ENCODE measurements at places on chromosomes 7 and 10. TPM values are rescaled to one million over a fixed set of nuclear protein-coding genes. Genes with fewer than 3 reads are reported as not detected.

- DNase-seq = no peak
Measured at GRCh38 chr7:150631866-150632864, at the start of gene GIMAP6. GIMAP6 (minus strand) TSS chr7:150632385; CDS start chr7:150630142, 2,243 bp downstream.

The CPVL gene
- total RNA-seq = 5.0 TPM

The SLC25A28 gene
- 22.4 TPM for total RNA-seq

The MYL10 gene
- not detected for total RNA-seq

DNA sequence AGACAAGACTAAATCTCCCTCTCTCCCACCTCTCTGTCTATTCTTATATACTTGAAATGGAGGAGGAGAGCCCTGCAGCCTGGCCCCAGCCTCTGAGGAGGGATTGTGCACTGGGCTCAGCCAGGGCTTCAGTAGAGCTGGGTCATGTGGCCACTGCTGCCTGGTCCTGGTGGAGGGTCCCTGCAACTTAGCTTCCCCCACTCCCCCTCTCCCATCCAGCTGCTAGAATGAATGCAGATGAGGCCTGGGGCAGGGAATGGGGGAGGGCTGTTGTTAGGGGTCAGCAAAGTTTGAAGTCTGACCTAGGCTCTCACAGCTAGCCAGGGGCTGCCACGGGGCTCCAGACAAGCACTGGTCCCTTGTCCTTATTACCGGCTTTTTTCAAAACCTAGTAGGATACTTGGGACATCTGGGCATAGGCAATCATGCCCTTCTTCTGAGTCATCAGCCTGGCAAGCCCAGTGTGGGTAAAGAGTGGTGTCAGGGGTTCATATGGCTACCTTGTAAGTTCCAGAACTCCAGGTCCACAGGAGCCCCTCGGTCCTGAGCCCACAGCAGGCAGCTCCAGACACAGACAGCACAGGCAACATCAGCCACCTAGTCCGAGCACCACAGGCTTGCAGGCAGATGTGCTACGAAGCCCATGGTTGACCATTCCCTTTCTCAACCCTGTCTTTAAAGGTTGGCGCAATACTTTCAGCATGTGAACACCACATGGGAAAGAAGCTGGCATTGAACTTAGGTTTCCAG, 12.8 kb upstream of the CXCL12 start:
- DNase-seq = no peak

DNA sequence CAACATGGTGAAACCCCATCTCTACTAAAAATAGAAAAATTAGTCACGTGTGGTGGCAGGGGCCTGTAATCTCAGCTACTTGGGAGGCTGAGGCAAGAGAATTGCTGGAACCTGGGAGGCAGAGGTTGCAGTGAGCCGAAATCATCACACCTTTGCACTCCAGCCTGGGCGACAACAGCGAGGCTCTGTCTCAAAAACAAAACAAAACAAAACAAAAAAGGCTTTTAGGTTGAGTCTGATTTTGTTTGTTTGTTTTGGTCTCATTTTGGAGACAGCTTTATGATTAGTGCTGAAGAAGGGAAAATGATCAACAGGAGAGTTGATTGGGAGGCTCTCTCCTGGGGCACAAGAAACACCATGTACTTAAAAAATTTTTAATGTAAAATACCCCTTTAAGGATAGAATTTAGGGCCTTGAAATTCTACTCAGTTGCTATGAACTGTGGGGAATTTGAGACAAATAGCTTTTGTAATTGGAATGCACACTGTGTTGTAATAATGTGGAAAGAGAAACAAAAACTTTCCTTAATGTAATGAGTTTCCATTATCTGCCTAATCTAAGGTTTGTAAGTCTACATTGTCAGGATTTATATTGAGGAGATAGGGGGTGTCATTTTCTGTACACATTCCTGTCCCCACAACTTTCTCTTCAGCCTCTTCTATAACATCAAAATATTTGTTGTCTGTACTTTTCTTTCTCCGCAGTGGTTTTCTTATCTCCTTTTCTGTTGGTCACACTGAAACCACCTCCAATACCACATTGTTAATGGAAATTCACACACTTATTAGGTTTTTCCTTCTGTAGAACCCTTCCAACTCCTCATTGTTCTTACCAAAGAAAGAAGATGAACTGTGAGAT, 41.3 kb downstream of the ARID5B start:
- DNase-seq = no peak

The FKBP9 gene
- 32.8 TPM for total RNA-seq

GRCh38 chr10:44316187-44316921, 68.5 kb downstream of the CXCL12 start:
- no peak for DNase-seq

GRCh38 chr10:93926613-93927012, 32.8 kb downstream of the SLC35G1 start:
- DNase-seq = no peak

The MSMB gene
- not detected for total RNA-seq

The OLAH gene
- total RNA-seq = not detected

GRCh38 chr10:70494966-70495365, 16.4 kb downstream of the PALD1 start:
- DNase-seq = no peak

DNA sequence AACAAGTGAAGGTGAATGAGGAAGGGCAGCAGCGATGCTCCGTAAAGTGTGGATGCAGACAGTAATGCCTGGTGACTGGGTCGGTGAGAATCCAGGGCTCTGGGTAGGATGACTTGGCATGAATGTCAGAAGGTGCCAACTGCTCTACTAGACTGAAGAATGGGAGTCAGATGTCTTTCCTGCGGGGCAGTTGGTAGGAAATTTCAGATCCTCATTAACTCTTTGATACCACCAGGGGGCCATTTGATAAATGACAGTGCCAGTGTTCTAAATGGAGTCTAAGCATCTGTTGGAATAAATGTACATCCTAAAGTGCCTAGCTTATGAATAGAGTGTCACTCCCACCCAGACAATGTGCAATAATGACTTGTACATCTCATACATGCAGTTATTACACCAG, 462.0 kb downstream of the GRM8 start:
- no peak for DNase-seq

DNA sequence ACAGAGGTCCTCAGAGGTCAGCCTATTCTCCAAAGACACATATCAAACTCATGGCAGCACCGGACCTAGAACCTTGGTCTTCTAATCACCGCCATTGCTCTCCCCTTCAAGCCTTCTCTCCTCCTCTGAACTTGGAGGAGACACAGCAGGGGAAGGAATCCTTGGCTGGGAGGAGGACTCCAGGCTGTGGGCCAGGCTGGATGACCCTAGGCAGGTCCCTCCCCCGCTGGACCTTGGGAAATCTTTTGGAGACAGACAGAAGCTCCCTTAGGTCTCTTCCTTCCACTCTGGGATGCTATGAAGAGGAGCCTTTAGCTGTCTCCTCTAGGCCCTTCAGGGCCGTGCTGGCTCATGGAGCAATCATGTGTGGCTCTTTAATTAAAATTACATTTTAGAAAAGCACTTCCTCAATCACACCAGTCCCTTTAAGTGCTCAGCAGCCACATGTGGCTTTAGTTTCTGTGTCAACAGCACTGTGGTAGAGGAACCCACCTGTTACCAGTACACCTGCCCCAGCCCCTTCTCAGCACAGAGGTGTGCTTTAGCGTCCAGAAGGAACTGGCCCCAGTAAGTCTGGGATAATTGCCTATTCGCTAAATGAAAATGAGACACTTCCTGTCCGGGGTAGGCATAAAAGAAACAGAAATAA, 238.2 kb downstream of the CELF2 start:
- DNase-seq = no peak

- DNase-seq = no peak
Measured at GRCh38 chr10:108801775-108802517, 1121.4 kb downstream of the XPNPEP1 start.

DNA sequence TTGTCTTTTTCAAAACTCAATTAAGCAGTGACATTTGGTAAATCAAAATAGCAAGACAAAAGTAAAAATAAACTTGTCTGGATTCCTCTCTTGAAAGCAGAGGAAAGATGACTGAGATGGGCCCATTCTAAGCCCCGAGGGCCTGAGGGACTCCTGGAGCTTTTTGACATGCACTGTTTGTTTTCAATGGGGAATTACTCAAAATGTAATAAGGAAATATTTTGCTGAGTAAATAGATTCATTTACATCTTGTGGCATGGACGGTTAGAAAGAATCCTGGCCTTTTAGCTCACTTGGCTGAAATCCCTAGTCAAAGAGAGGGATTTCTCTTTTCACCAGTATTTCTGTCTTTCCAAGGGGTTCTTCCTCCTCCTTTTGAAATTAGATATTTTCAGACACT, 108.0 kb downstream of the MKX start:
- no peak for DNase-seq

DNA sequence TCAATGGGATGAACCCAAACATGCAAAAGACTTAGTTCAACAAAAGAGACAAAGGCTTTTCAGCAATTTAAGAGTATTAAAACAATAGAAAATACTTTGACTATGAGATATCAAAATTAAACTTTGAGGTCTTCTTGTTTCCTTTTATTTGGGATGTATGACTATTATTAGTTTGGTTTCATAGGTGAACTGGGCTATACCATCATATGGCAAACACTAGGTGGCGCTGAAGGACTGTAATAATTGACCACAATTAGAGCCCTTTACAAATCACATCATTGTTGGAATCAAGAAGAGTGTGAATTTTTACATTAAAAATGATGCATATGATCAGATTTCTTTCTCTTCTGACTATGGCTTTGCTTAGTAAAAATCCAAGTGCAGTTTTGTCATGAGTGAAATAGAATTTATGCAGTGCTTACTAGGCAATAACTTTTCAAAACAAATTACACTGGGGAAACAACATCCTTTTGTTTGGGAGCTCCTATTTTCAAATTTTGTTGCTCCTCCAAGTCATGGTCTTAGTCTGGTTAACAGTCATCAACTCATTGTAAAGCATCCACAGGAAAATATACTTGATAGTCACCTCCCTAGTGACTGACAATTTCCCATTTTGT, 14.7 kb upstream of the NXPH1 start:
- DNase-seq = no peak

The STAG3 gene
- total RNA-seq = 3.1 TPM

The DBF4 gene
- total RNA-seq = 2.4 TPM

DNA sequence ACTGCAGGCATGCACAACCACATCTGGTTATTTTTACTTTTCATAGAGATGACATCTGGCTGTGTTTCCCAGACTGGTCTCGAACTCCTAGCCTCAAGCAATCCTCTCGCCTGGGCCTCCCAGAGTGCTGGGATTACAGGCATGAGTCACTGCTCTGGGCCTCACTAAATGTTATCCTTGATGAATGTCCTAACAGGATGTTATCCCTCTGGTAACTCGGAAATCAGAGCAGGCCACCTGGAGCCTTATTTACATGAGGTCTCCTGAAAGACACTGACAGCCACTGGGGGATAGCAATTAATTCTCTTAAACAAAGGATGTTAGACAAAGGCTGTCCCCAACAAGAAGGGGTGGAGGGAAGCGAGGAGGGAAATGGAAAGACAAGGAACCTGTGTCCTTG, 4.5 kb upstream of the ZNF438 start:
- DNase-seq = no peak

- no peak for DNase-seq
Measured at GRCh38 chr7:78792006-78792405, 661.5 kb downstream of the MAGI2 start.

The RNF148 gene
- 0.30 TPM for total RNA-seq

The GIMAP8 gene
- 4.4 TPM for total RNA-seq

The PMPCB gene
- 41.8 TPM for total RNA-seq

GRCh38 chr7:30406664-30407425, 71.7 kb downstream of the NOD1 start:
- DNase-seq = no peak

DNA sequence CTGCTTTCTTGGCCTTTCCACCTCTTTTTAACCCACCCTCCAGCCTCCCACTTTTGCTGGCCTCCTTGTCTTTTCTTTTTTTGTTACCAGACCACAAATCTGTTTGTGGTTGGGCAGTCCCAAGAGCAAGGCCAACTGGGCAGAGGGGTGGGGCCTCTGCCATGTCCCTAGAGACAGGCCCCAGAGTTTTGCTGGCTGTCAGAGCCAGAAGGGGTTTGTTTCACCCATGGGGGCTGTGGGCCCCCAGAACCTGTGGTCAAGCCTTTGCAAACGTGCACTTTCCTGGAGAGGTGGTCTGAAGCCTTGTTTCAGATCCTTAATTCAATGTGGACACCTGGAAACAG, 10.3 kb downstream of the ZMIZ1 start:
- DNase-seq = no peak

The LANCL2 gene
- 8.5 TPM for total RNA-seq

The NXPH1 gene
- not detected for total RNA-seq

The DOCK1 gene
- total RNA-seq = 14.7 TPM

GRCh38 chr7:17745610-17746009, 194.7 kb downstream of the SNX13 start:
- no peak for DNase-seq

- no peak for DNase-seq
Measured at GRCh38 chr7:49790209-49790608, 16.8 kb downstream of the VWC2 start.

- DNase-seq = no peak
Measured at GRCh38 chr10:60894786-60895185, 49.2 kb downstream of the RHOBTB1 start.

The KCTD7 gene
- 3.1 TPM for total RNA-seq

The PCLO gene
- 0.33 TPM for total RNA-seq

The GPR37 gene
- total RNA-seq = 14.2 TPM

The CLDN12 gene
- total RNA-seq = 34.2 TPM

GRCh38 chr7:140667476-140667875, 5.3 kb upstream of the ADCK2 start:
- DNase-seq = no peak

GRCh38 chr10:103667356-103667755, 173.9 kb downstream of the NEURL1 start:
- DNase-seq = no peak

- no peak for DNase-seq
Measured at GRCh38 chr10:88226071-88226659, 357.0 kb downstream of the RNLS start.

- no peak for DNase-seq
Measured at GRCh38 chr7:77455321-77455720, 39.2 kb upstream of the GSAP start.

- DNase-seq = peak; percentile 48
Measured at GRCh38 chr7:148222721-148223120, 367.8 kb upstream of the C7orf33 start.

GRCh38 chr10:76868098-76868977, 769.3 kb downstream of the KCNMA1 start:
- DNase-seq = no peak

The STEAP1B gene
- total RNA-seq = not detected

The IQUB gene
- 0.15 TPM for total RNA-seq

- DNase-seq = no peak
Measured at GRCh38 chr10:111706331-111706730, 477.2 kb downstream of the GPAM start.

The SLK gene
- 8.7 TPM for total RNA-seq

The LLCFC1 gene
- not detected for total RNA-seq

The MRLN gene
- total RNA-seq = not detected

The TBATA gene
- total RNA-seq = not detected

- no peak for DNase-seq
Measured at GRCh38 chr10:26739071-26739631, 41.6 kb downstream of the PDSS1 start.

The PON3 gene
- 256 TPM for total RNA-seq

The PGAM2 gene
- not detected for total RNA-seq

Measured in left lobe of liver (tissue), 2 donors.